CD8-positive, alpha-beta memory T cell (primary cell): ENCODE measurements at places on chromosomes 5 and 9. TPM values are rescaled to one million over a fixed set of nuclear protein-coding genes. Genes with fewer than 3 reads are reported as not detected.

Gene OLFML2A
- not detected for total RNA-seq

GRCh38 chr9:34599546-34599945 lies 10.0 kb upstream of the CNTFR start:
- no peak for DNase-seq

- no peak for DNase-seq
Observed at GRCh38 chr5:38284384-38284783, 26.0 kb downstream of the EGFLAM start.

- DNase-seq, result no peak
Observed at GRCh38 chr9:109499631-109500410, 1.7 kb upstream of the PTPN3 start.
